ENCODE measurements at places on chromosomes 2 and 18. TPM values are rescaled to one million over a fixed set of nuclear protein-coding genes. Genes with fewer than 3 reads are reported as not detected.

The LTBP1 gene
- total RNA-seq = 18.7 TPM

DNA sequence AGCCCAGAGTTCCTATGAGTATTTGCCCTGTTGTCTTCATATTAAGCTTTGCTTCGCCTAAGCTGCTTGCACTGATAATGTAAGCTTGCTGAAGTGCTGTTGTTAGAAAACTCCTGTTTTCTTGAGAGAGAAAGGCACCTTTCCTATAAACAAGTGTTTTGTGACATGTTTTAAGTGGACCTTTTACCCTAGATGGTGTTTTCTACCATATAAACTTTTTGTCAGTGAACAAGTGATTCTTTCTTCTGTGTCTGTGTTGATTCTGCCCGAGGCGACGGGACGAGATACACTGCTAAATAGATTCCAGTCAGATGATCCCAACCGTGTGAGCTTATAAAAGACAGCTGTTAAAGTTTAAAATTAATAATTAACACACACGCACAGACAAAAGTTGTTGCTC lies 24.1 kb downstream of the CABLES1 start:
- no peak for DNase-seq

DNA sequence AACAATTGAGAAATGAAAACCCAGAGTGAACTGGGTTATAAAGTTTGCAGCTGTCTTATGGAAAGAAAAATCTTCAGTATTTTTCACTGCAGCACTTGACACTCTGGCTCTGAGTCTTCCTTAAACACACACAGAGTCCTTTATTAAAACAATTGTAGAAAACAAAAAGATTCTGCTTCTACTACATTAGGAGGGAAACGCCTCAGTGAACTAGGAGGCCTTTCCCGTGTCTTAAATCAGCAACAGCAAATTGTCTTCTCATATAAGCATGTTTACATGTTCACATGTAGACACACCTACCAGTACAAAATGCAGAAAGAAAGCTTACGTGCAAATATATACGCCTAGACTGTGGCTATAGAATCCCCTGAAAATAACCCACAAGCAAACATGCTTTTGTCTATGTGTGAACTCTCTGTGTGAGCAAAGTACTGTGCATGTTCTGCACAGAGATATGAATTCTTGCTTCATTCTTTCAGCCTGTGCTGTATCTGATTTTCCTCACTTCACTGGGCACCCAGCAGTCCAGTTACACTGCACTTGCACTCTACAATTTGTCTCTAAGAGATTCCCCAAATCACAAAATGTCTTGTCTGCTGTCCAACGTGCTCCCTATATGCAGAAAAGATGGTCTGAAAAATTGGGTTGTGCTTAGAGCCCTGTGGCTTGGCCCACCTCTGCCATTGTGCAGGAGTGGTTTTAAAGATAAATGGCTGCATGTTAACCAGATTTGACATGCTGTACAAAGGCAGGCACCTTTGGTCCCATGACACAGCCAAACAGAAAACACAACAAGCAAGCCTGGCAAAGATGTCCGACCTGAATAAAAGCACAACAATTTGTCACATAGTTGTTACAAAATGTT lies 24.5 kb downstream of the ZEB2 start:
- DNase-seq = no peak

GRCh38 chr2:167017021-167017420 lies 128.7 kb downstream of the XIRP2 start:
- no peak for DNase-seq

- DNase-seq = no peak
These were observed 119.1 kb downstream of the NDUFA10 start for GRCh38 chr2:239905884-239906654.

Measured in breast epithelium (tissue), 4 donors.